Caki2 (cell line): ENCODE measurements at places on chromosomes 6 and 20. TPM values are rescaled to one million over a fixed set of nuclear protein-coding genes. Genes with fewer than 3 reads are reported as not detected.

- no peak for DNase-seq
Measured at GRCh38 chr20:60467078-60467477, 508.9 kb downstream of the CDH26 start.

DNA sequence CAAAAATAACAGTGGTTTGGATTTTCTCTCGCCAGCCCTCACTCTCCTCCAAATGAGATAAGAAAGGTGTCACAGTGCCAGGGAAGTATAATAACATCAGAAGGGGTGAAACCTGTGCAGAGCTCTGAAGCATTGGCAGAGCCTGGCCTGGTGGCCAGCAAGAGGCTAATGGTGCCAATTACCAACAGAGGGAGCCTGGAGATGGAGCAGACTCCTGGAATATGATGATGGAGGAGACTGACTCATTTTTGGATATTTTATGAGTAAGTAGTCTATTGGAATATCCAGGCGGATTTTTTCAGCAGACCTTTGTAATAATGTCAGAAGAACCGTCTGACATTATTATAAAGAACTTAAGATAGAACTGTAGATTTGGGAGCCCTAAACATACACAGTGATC, 442.6 kb upstream of the MARCKS start:
- DNase-seq = peak; percentile 44

DNA sequence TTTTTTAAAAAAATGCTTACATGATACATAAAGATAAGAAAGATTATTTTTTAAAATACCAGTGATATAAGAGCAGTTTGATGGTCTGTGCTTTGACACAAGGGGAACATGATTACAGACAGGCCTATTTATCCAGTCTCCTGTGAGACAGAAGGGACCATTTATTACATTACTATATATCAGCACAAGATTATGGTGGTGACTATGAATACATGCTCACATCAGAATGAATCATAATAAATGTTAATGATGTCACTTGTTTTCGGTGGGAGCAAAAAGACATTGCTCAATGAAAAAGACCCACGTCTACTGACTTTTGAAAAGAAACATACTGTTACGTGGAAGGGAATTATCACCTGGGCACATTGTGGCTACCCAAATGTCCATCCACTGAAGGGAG, 455.1 kb downstream of the CDC5L start:
- no peak for DNase-seq

The TMEM170B gene
- total RNA-seq = 0.95 and 0.96 TPM in 2 replicates

DNA sequence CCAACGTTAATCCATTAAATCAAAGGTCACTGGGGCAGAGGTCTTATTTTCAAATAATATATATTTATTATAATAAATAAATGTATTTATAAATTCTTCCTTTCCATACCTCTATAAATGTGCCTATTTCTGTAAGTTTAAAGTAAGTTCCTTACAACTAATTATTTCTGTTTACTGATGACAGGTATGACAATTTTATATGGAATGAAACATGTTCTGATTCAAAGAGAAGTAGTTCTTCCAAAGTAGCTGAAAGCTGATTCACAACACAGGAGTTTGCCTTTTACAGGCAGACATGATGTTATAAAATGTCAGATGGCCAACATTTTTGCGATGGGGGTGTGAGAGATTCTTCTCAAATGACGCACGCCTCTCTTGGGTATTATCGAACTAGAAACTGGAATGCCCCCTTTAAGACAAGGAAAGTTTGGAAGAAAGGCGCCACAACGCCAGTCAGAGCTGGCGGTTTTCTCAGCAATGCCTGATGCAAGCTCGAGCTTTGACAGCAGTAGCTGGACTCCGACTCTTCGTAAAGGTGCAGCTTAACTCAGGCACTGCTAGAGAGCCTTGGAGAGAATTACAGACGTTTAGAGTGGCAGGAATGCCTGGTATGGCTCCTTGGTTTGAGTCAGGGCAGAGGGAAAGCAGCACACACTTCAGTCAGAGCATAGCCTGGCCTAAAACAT, 92.1 kb downstream of the FOXC1 start:
- no peak for DNase-seq

The BACH2 gene
- total RNA-seq = 2.2 and 8.1 TPM in 2 replicates

DNA sequence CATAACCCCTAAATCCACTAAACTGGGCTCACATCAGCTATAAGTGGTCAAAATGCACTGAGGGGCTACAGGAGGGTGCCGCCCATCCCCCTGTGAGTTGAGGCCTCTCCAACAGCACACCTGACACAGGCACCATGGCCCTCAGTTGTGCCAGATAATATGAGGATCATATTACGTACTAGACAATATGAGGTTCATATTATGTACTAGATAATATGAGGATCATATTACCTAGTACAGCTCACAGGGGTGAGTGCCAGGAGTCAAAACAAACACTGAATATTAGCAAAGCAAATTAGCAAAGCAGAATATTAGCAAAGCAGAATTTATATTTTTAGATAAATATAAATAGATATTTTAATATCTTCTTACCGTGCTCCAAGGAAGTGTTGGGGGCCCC, 35.3 kb downstream of the CD24 start:
- no peak for DNase-seq

GRCh38 chr6:135600931-135601330, 103.4 kb upstream of the AHI1 start:
- DNase-seq = no peak

GRCh38 chr6:131281471-131282270, 146.4 kb downstream of the AKAP7 start:
- DNase-seq = no peak

DNA sequence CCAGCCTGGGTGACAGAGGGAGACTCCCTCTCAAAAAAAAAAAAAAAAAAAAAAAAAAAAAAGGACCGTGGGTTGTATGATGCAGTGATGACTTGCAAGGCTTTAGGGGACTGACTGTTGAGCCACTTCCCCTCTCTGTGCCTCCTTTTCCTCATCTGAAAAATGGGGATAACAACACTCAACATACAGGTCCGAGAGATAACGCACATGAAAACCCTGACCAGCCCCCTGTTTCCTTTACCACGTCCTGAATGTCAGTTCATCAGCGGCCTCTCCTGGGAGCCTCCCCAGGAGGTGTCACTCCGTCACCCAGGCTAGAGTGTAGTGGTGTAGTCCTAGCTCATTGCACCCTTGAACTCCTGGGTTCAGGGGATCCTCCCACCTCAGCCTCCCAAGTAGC, 3.9 kb downstream of the SLA2 start:
- DNase-seq = no peak

The CSNK2A1 gene
- total RNA-seq = 183 and 228 TPM in 2 replicates

DNA sequence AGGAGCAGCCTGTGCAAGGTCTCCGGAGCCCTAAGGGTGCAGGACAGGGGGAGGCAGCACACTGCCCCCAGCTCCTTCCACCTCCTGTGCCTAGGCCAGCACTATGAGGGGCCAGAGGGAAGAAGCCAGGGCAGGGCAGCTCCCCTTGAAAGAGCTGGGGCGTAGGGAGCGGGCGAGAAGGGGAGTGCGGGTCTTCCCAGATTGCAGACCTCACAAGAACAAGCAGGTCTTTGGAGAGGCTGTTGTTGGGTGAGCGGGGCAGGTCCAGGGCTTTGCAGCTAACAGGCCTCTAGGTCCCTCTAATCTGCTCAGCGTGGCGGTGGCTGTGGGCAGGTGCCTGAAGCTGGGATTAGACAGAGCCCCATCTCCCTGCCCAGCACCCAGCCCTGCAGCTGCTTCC, 22.4 kb upstream of the CST1 start:
- no peak for DNase-seq

The IL20RA gene
- not detected in 2 replicates for total RNA-seq

The HRH3 gene
- total RNA-seq = not detected in 2 replicates

The MTHFD1L gene
- total RNA-seq = 48.6 and 63.2 TPM in 2 replicates

DNA sequence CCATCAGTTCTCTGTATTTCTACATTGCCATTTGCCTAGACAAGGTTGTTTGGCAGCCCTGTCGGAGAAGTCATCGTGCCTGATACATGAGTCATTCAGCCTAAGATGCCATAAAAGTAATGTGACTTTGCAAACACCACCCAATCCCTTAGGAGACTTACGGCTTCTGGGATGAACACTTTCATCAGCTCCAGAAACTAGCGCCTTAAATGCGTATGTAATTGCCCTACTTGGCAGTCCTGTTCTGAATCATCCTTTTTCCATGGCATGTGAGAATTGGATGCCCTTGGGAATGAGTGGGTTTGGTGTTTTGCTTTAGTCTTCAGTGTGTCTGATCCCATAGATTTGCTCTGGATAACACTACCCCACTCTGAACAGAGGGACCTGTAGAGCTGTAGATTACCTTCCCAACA, 158.5 kb downstream of the SASH1 start:
- DNase-seq = peak; percentile 69

The TCF21 gene
- total RNA-seq = not detected in 2 replicates

The TNFRSF6B gene
- 1.5 TPM in 1 of 2 replicates, not detected in the other for total RNA-seq

The PROCR gene
- total RNA-seq = 30.9 and 56.1 TPM in 2 replicates

The STMN3 gene
- total RNA-seq = 70.6 and 73.0 TPM in 2 replicates

The SLC12A5 gene
- total RNA-seq = 7.9 TPM in 1 of 2 replicates, not detected in the other

- DNase-seq = no peak
Measured at GRCh38 chr20:18404172-18404571, 62.7 kb downstream of the DZANK1 start.

GRCh38 chr20:60008130-60008808, 50.0 kb downstream of the CDH26 start:
- no peak for DNase-seq

GRCh38 chr20:53069132-53069531, 97.0 kb downstream of the TSHZ2 start:
- no peak for DNase-seq

GRCh38 chr6:37546141-37546871, 46.6 kb upstream of the CCDC167 start:
- DNase-seq = peak; percentile 61

GRCh38 chr20:63496596-63497120, 2.2 kb downstream of the EEF1A2 start:
- no peak for DNase-seq

DNA sequence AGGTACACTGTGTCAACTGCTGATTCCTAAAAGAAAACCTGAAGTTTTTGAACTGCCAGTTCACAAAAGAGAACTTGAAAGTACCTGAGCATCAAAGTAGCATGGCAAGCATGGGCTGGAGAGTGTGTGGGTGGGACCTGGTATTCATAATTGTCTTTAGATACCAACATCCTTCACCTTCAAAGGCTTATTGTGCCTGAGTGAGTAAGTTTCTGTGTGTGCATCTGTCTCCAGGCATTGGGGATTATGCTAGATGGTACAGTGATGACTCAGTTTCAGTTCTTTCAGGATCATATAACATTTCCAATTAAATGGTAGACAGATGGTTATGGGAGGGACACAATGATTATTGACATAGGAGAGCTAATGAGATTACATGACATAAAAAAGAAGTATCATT, 238.5 kb downstream of the ZFAND3 start:
- no peak for DNase-seq

- DNase-seq = peak; percentile 51
Measured at GRCh38 chr6:148166339-148166968, 176.2 kb upstream of the SASH1 start.

DNA sequence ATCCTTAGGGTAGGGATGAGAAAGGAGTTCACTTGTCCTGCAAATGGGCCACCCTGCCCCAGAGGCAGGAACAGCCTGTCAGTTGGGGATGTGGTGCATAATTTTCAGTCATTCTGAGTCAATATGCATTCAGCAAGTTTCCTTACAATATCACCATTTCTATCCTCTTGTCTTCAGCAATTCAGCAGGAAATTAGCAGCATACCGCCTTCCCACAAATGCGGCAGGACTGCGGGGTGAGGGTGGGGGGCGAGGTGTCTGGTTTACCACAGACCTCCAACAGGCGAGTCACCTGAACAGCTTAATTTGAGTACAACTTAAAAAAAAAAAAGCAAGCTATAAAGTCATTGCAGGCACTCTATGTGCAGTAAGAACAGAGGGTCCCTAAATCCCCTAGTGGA, 126.8 kb downstream of the MAP3K7 start:
- no peak for DNase-seq

GRCh38 chr6:2958776-2959175, 12.6 kb downstream of the SERPINB6 start:
- no peak for DNase-seq

GRCh38 chr6:73542891-73543290, 22.1 kb upstream of the EEF1A1 start:
- no peak for DNase-seq

The OR12D3 gene
- total RNA-seq = not detected in 2 replicates

GRCh38 chr6:359261-360035, 32.1 kb upstream of the IRF4 start:
- no peak for DNase-seq

DNA sequence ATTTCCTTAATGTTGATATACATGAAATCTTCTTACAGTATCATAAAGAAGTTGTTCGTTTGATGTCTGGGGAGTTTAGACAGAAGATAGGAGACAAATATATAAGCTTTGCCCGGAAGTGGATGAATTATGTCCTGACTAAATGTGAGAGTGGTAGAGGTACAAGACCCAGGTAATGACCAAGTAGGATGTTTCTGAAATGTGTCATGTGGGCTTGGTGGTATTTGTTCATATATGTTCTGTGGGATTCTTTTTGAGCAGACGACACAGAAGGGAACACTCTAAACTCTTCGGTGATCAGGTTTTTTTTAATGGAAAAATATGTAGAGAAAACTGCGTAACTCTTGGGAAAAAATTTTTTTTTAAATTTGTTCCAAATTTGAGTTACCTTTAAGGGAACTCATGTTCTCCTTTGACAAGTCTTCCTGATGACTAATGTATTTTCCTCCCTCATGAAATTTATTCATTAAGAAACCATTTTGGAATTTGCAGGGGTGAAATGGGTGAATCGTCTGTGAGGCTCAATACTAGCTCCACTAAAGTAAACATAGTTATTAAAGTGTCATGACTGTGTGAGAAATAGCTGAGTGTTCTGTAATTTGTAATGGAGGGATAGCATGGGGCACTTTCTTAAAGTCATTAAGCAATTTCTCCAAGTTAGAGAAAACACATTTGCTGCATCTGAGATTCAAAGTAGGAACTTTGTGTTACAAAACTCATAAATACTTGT, 100.6 kb downstream of the MAP3K4 start:
- DNase-seq = no peak

DNA sequence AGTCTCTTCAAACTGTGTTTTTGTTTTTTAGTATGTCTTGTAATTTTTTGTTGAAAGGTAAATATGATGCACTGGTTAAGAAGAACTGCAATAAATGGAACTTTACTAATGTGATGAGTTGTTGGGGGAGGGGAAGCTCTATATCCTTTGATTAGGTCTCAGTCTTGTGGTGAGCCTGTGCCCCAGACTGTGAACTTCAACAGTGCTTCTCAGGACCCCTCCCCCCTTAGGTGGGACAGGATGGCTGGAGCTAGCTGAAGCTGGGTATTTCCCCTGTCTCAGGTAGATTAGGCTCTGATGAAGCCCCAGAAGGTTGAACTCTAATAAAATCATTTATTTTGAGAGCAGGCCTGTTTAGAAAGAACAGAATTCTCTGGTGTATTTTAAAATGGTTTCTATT, 31.4 kb upstream of the TASP1 start:
- DNase-seq = no peak

DNA sequence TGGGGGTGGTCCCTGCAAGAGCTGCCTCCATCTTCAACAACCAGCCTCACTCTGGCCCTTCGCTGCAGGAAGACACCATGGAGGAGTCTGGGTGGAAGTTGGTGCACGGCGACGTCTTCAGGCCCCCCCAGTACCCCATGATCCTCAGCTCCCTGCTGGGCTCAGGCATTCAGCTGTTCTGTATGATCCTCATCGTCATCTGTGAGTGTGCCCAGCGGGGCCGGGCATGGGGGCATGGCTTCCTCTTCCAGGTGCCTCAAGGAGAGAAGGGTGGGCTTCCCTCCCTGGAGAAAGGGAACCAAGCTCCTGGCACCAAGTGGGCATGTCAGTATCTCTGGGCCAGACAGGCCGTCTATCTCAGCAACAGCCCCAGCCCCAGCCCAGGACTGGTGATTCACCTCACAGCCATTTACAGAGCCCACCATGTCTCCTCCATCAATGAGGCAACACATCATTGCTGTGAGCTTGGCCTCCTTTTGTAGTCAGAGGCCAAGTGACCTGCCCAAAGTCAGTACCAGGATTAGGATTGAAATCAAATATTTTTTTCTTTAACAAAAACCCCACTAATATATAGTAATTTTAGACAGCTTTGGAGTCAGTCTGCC, 40.2 kb downstream of the TM9SF4 start:
- no peak for DNase-seq
